COR-L47 (cell line): ENCODE measurements at places on chromosomes 2 and 18.

DNA sequence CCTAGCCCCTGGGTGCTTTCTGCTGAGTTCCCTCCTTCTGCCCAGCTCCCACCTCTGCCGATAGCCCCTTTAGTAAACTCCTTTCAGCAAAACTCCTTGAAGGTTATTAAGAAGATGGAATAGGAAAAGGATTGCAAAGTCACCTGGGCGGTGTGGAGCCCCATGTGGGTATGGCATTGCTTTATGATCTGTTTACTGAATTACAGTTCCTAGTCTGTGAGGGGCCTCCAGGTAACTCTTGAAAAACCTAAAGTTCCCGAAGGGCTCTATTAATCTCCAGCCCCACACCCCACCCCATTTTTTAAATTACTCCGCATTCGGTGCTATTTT lies 116.9 kb upstream of the UXS1 start:
- no peak for DNase-seq

DNA sequence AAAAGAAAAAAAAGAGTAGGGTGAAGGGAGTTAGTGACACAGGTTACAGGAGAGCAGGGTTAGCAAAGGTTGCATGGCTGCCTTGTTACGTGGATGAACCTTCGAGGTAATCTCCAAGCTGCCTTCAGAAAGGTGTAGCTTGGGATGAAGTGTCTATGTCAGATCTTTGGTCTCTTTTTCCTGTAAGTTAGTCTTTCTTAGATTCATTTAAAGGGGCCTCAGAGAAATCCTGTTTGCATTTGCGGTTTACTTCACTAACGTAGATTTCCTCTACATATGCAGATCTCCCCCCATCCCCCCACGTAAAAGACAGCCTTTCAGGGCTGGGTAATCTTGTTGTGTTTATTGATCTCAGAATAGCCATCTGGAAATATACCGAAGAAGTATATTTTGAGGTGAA lies 83.7 kb downstream of the MTA3 start:
- DNase-seq = no peak

DNA sequence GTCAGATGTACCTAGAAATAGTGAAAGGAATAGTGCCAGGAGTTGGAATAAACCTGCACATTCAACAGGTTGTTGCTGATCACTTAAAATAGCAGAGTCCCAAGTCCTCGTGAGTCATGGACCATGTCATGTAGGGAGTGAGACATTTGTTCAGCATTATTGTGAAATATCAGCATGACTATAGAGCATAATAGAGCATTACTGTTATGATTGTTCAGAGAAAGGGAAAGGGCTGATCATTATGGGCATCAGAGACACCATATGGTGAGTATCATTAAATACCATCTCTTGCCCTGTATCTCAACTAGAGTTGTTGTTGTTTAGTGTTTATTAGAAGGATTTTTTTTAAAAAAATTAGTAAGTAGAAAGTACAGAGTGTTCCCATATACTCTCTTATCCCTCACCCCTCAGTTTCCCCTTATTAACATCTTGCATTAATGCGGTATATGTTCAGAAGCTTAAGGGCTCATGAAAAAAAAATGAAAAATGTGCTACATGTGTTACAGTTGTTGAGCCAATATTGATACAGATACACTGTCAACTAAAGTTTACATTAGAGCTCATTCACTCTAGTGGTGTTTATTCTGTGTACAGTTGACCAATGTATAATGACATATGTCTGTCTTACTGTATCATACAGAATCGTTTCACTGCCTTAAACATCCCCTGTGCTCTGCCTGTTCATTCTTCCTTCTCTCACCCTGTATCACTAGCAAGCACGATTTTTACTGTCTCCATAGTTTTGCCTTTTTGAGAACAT lies 5.7 kb downstream of the ELAC1 start:
- DNase-seq = no peak

GRCh38 chr18:77016936-77017335 lies 115.6 kb downstream of the MBP start:
- DNase-seq = no peak

GRCh38 chr2:71784734-71785511 lies 331.6 kb downstream of the DYSF start:
- no peak for DNase-seq

DNA sequence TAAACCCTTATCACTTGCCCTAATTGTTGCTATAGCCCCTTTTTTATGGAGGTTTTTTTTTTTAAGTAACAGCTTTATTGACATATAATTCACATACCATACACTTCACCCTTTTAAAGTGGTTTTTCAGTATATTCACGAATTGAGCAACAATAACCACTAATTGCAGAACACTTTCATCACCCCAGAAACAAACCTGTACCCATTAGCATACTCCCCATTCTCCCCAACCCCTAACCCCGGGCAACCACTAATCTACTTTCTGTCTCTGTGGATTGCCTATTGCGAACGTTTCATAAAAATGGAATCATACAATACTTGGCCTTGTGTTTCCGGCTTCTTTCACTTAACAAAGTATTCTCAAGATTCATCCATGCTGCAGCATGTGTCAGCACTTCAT lies 213.6 kb downstream of the ATAD2B start:
- no peak for DNase-seq

GRCh38 chr18:80143881-80144280 lies 34.8 kb downstream of the ADNP2 start:
- no peak for DNase-seq

DNA sequence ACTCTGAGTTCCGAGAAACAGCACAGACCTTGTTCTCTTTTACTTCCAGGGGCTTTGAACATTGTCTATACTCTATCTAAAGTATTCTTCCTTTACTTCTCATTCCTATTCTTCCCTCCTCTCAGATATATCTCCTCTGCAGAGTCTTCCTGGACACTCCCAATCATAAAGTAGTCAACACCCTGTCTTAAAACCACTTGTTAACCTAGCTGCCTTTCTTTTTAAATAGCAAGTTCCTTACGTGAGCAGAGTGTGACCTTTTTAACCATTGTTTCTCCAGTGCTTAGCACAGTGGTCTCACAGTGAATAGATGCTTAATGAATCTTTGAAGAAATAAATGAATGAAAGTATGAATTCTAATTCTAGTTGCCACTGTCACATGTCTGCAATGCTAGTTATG lies 47.4 kb downstream of the PTRHD1 start:
- DNase-seq = no peak

GRCh38 chr2:25041928-25042320 lies at the start of gene EFR3B:
TSS of gene EFR3B (plus strand) at chr2:25042076. CDS start at chr2:25042313, 237 bp downstream.
- DNase-seq = peak; percentile 97

DNA sequence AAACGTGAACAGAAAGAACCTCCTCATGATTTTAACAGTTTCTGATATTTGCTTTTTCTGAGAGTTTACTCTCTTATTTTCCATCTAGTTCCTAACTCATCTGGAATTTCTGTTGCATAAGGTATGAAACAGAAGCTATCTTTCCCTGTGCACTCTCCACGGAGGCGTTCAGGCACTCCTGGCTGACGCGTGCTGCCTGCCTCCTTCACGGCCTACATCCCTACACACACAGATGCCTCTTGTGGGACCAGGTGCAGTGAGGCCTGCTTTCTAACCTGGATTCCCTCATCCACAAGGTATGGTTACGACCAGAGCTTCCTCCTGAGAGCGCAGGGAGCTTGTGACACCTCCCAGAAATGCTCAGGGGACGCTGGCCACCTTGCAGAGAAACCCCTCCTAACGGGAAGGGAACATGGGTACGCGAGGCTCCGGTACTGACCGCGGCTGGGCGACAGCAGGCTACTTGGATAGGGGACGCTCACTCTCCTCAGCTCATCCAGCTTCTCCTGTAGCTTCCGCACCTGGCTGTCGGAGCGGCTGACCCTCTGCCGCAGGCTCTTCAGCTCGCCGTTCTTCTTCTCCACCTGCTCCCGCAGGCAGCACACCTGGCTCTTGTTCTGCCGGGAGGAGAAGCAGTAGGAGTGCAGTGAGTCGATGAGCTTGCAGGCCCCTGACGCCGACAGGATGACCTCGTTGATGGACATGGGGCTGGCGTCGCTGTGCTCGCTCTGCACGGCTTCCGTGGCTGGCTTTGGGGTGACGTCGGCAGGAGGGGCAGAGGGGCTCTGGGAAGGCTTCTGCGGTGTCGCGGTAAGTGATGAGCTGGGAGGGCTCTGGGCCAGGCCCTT lies 4.3 kb downstream of the THAP4 start:
- no peak for DNase-seq

GRCh38 chr2:239519089-239519920 lies 118.5 kb upstream of the HDAC4 start:
- DNase-seq = no peak

- DNase-seq = no peak
Measured at GRCh38 chr2:119291588-119292167, 68.0 kb downstream of the STEAP3 start.

- DNase-seq = no peak
Measured at GRCh38 chr2:33133454-33133952, 186.8 kb downstream of the LTBP1 start.

GRCh38 chr2:41040782-41041520 lies 589.1 kb upstream of the SLC8A1 start:
- DNase-seq = no peak

DNA sequence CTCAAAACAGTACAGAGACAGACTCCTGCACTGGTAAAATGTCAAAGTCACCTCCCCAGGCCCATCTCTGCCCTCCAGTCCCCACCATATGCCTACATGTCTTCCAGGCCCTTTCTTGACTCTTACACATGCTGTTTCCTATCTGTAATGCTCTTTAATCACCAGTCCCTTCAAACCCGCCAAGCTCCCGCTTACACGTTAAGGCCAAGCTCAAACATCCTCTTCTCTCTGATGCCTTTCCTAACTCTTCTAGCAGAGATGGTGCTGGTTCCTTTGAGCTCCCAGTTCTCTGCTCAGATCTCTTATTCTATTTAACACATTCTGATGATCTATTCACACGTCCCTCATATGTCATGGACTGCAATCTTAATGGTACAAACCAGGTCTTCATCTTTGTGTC lies 5.0 kb downstream of the EVA1A start:
- DNase-seq = no peak

DNA sequence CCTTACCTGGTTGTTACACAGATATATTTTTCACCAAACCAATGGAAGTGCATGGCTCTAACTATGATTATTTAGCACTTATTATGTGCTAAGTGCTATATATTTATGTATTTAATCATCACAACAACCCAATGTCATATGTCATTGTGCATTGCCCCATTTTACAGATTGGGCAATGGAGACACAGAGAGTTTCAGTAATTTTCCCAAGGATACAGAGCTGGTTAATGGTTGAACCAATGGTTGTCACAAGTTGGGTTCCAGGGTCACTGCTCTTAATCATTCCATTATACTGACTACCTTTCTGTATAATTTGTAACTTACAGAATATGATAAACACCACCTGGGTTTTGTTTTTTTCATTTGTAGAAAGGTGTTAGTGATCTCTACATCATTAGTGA lies 29.2 kb downstream of the NOSTRIN start:
- no peak for DNase-seq

DNA sequence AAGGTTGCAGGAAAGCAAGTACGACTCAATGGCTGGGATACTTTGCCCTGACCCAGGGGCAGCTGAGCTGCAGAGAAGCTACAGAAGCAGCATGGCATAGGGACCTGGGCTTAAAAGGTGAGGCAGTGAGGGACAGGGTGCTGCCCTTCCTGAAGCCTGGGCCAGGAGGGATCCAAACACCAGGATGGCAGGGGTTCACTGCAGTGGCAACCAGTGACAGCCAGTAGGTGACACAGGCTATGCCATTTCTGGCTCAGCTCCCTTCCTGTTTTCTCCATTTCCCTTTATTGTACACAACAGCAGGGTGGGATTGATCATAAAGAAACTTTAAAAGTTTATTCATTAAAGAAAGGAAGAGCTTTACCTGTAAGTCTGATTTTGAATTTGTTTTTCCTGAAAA lies 48.8 kb downstream of the CABYR start:
- DNase-seq = no peak
